Cortex of kidney (tissue), 1 donor: ENCODE measurements at places on chromosomes 7 and 10.

DNA sequence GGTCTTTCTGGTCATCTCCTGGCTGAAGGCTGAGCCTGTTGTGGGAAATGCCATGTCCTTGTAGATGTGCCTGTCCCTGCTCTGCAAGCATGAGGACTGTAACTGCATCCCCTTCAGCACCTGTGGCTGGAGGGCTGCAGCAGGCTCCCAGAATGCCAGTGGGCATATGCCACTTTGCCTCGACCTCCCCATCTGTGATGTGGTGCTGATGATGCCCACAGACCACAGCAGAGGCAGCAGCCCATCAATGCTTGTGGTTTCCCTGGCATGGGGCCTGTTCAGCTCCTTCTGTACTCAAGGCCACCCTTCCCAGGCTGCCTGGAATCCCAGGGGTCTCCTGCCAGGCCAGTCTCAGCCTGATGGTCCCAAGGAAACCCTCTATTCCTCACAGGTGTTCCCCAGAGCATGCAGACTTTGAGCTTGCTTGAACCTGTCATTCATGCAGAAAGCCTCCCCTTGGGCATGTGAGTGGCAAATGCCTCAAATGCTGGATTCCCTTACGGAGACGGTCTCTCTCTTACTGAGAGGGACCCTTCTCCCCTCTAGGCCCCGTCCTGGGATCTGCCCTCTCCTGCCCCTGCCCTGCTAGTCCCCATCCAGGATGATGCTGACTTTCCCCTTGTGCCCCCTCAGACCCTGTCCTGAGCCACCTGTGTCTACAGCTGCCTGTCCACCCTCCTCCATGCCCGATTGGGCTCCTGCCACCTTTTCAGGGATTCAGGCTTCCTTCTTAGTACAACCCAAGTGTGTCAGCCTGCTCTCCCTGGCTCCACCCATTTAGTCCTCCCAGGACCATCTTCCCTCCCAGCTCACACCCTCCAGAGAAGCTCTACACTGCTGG is 50.9 kb upstream of the ANTXRL start:
- DNase-seq, result no peak

- no peak for DNase-seq
These were observed 54.6 kb downstream of the CDHR3 start for GRCh38 chr7:106017657-106018056.

- no peak for DNase-seq
These were observed 35.2 kb downstream of the ANKRD26 start for GRCh38 chr10:27065084-27065483.

DNA sequence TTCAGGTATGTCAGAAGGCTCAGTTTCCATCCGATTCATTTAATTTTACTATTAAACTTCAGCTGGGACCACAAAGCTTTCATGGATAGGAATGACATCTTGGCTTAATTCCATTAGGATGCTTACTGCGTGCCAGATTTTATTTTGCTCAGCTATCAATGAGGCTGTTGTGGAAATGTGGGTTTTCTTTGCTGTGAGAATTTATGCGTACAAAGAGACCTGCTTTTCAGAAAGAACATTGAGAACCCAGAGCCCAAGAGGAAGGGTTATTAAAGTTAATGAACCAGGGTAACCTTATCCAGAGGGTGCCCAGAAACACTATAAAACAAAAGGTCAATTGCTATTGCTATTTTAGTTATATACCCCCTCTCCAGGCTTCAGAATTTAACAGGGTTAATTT is 98.3 kb downstream of the MKLN1 start:
- no peak for DNase-seq

DNA sequence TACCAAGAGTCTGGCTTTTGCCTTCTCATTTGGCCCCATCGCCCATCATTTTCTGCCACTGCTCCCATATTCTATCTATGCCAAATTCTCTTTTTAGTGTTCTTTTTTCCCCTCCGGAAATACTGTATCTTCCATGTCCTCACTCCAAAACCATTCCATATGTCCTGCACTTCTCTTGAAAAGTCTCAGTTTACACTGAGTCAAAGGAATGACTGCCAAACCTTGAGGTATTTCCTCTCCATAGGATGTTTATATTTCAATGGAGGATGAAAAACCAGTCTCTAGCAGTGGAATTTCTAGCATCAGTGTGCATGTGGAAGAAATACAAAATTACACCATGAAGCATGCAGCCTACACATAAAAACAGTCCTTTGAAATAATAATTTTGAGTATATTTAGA is 121.4 kb upstream of the PHYHIPL start:
- no peak for DNase-seq

GRCh38 chr7:112045222-112045621 is 161.0 kb downstream of the DOCK4 start:
- no peak for DNase-seq

DNA sequence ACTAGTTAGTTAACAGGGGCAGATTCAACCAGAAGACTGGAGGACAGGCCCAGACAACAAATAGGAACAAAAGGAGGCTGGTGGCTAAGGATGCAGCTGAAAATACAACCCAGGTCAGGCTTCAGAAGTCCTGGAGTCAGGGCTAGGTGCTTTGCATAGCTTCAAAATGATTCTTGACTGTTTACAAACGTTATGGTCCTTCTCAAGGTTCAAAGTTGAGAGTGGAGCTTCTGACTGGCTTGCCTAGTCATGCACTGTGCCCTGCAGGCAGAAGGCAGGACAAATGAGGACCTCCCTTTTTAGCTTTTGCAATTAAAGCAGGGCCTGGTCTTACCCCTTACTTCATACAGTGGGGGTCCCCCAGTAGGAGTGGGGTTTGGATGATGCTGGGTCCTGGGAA is 4.4 kb upstream of the CDH23 start:
- no peak for DNase-seq

DNA sequence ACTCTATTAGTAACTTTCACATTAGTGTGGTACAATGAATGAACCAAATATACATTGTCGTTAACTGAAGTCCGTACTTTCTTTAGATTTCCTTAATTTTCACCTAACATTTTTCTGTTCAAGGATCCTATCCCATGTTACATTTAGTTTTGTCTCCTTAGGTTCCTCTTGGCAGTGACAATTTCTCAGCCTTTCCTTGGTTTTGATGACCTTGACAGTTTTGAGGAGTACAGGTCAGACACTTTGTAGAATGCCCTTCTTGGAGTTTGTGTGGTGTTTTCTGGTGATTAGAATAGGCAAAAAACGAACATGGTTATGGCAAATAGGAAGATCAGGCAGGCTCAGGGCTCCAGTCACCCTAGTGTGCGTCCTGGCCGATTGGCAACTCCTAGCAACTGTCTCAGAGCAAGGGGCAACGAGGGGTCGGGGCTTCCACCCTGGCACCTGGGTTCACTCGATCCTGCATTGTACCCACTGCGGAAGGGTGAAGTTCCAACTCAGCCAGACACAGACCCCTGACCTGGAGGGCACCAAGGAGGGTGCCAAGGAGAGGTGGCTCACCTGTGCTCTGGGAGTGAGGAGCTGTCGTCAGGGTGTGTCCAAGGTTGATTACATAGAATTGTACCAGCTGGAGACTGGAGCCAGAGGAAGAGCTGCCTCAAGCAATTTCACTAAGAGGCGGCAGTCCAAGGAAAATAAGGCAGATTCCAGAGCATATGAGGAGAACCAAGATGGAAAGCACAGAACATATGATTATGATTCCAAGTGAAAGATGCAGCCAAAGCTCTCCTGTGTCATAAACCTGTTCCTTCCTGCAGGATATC is 37.5 kb downstream of the PAPSS2 start:
- DNase-seq, result no peak

DNA sequence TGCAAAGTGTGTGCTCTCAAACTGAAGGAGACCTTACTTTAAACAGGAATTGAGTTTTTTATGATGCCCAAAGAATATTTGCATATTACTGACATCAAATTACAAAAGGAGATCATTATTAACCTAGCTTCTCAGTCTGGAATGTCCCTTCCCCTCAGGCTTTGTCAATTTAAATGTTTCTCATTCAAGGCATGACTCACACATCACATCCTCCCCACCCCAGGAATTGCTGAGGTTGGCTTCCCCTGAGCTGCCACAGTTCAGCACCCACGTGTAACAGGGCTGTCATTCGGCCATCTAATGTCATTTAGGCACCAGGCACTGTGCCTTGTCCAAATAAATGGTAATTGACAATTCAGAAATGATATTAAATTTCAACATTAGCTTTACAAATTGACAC is 305.9 kb upstream of the MGMT start:
- no peak for DNase-seq

GRCh38 chr7:77407906-77408305 is 8.2 kb downstream of the GSAP start:
- no peak for DNase-seq

DNA sequence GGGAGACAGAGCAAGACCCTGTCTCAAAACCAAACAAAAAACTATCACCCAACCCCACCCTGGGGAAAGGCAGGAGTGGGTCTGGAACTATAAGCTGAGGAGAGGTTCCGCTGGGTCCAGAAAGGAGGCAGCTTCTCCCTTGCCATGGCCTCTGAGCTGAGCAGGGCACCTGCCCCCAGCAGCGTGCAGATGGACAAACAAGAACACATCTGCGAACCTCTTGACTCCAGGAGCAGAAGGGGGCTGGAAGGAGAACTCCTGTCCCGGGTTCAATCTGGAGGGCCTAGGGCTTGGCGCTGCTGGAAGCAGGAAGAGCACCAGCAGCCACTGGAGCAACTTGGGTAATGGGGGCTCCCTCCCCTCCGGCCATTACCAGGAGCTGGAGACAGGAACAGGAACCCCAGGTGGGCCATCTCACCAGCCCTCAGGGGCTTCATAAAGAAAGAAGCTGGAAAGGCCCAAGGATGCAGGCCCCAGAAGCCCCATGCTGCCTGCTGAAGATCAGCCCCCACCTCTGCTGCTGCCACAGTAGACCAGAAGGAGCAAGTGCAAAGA is 19.0 kb upstream of the PPIF start:
- no peak for DNase-seq

DNA sequence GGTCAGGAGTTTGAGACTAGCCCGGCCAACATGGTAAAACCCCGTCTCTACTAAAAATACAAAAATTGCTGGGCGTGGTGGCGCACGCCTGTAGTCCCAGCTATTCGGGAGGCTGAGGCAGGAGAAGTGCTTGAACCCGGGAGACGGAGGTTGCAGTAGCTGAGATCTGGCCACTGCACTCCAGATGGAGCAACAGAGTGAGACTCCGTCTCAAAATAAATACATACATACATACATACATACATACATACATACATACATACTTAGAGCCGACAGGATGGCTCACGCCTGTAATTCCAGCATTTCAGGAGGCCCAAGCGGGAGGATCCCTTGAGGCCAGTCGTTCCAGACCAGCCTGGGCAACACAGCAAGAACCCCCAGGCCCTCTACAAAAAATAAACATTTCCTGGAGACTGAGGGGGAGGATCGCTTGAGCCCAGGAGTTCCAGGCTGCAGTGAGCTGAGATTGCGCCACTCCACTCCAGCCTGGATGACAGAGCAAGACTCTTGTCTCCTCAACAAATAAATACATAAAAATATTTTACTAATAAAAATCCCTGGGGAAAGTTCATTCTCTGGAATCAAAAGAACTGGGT is 90.9 kb upstream of the TNRC18 start:
- DNase-seq, result no peak

- no peak for DNase-seq
These were observed 311.9 kb downstream of the TCERG1L start for GRCh38 chr10:130999376-131000202.

GRCh38 chr7:143315776-143316175 is at the start of gene CLCN1:
Gene CLCN1, plus strand, starts transcription at chr7:143316111. Its CDS starts 102 bp downstream, at chr7:143316213.
- DNase-seq, result no peak

- DNase-seq, result no peak
These were observed 12.2 kb upstream of the FEZF1 start for GRCh38 chr7:122316467-122317388.
